ENCODE measurements at places on chromosomes 3 and 15. TPM values are rescaled to one million over a fixed set of nuclear protein-coding genes. Genes with fewer than 3 reads are reported as not detected.

The TPM1 gene
- 105 TPM for total RNA-seq

The ZBBX gene
- not detected for total RNA-seq

The HESX1 gene
- 0.19 TPM for total RNA-seq

The TRNT1 gene
- total RNA-seq = 13.9 TPM

The TMC3 gene
- not detected for total RNA-seq

The GOLGA8H gene
- total RNA-seq = 0.15 TPM

The ALCAM gene
- 11.7 TPM for total RNA-seq

The WDR93 gene
- not detected for total RNA-seq

The SPINK8 gene
- total RNA-seq = not detected

The MYO5C gene
- 0.25 TPM for total RNA-seq

The TPRG1 gene
- total RNA-seq = 0.93 TPM

The PEX5L gene
- total RNA-seq = not detected

The DNAH1 gene
- total RNA-seq = 8.8 TPM

The TM2D3 gene
- total RNA-seq = 25.9 TPM

The C2CD4A gene
- 0.05 TPM for total RNA-seq

The SLC9A9 gene
- total RNA-seq = 8.3 TPM

The ACVR2B gene
- 1.7 TPM for total RNA-seq
